ENCODE measurements at places on chromosomes 5 and 9.
A peak's percentile ranks its signal among the peaks of the same experiment; 100 is the strongest.

DNA sequence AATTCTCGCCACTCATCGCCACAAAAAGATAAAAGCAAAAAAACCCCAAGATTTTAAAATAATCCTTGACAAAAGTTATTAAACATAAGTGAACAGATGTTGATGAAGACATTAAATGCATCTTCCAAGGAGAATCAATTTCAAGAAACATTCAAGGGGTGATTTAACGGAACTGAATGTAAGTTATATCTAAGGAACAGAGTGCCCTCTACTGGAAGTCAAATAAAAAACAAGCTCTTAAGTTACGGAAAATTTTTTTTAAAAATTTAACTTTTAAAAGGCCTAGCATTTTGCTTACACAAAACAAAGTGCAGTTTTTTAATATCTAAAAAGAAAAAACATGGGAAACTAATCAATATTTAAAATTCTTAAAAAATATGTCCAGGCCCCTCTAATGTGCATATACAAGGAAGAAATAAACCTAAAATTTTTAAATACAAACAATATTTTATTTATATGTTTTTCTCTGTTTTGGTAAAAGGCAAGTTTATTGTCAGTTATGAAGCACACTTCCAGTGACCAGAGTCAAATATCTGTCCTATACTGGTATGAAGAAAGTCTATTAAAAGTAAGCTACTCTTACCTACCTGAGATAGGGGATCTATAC lies 28.0 kb downstream of the TEX10 start:
- peak; percentile 34 for DNase-seq

- DNase-seq = peak; percentile 4
Measured at GRCh38 chr5:139808481-139809330, 13.1 kb downstream of the PSD2 start.

GRCh38 chr5:28254846-28255245 lies 1216.5 kb upstream of the CDH9 start:
- DNase-seq = no peak

GRCh38 chr5:165981671-165982070 lies 2309.8 kb upstream of the WWC1 start:
- no peak for DNase-seq

GRCh38 chr5:143933451-143933850 lies 121.5 kb downstream of the HMHB1 start:
- DNase-seq = no peak

DNA sequence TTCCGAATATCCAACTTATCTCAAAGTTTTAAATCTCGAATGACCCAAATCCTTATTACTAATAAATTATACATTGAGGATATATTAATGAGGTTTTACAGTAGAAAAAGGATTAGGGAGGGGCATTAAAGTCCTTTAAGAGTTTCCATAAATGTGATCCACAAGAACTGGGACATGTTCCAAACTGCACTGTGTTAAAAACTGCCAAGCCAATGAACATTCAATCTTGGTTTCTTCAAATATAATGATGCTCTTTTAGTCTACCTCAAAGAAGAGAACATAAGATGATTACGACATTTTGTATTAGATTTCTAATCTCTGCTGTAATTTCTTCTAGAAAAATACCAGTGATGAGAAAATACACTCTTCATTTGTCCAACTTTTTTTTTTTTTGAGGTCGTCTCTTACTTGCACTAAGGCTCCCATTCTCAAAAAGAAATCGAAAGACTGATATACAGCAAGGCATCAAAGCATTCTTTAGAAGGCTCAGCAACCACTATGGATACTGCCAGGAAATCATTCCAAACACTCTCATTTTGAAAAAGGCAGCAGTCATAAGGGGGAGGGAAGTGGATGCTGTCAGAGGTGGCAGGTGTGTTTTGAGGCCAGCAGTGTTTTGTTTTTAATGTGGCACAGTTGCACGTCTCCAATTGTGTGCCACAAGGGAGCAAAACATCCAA lies 1.7 kb downstream of the PTAR1 start:
- DNase-seq = no peak

All from CD4-positive, alpha-beta T cell treated with Interleukin-21 for 1 hour (primary cell).